ENCODE measurements at places on chromosomes 1 and 21.
A peak's percentile ranks its signal among the peaks of the same experiment; 100 is the strongest.

GRCh38 chr1:24825174-24825573 is 79.9 kb downstream of the CLIC4 start:
- DNase-seq: peak; percentile 35

GRCh38 chr1:245685111-245685810 is 530.5 kb downstream of the KIF26B start:
- DNase-seq: no peak

- no peak for DNase-seq
Observed at GRCh38 chr1:67710417-67710816, 25.4 kb downstream of the GADD45A start.

- DNase-seq: no peak
Observed at GRCh38 chr1:218464871-218465270, 119.7 kb downstream of the TGFB2 start.

DNA sequence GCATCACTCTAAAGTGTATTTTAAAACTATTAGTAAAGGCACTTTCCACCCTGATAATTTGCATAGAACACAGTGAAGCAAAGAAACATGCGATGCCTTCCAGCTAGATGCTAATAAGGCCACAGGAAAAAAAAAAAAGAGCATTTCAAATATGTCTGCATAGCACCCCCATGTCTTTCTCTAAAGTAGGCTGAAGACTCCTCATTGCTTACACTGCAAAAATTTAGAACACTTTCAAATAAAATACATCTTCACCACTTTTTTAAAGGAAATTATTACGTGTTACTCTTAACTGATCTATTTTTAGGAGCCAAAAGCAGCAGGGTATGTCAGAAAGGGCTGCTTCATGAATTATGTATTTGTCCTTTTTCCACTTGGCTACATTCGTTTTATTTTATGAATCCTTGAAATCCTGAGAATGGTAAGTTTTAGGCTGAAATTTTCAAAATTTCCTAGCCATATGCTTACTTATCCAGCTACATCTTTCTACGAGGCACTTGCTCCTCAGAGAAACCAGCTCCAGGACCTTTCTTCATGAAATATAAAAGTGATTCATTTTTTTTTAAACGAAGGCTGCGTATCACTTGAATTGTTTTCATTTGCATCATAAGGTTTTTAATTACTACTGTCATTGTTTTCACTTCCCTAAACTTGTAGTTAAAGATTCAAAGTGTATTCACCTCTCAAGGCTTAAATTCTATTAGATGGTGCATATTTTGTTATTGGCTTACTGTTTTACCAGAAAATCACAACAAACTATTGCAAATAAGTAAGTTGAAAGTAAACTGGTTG is 513.0 kb downstream of the PTPRC start:
- no peak for DNase-seq

DNA sequence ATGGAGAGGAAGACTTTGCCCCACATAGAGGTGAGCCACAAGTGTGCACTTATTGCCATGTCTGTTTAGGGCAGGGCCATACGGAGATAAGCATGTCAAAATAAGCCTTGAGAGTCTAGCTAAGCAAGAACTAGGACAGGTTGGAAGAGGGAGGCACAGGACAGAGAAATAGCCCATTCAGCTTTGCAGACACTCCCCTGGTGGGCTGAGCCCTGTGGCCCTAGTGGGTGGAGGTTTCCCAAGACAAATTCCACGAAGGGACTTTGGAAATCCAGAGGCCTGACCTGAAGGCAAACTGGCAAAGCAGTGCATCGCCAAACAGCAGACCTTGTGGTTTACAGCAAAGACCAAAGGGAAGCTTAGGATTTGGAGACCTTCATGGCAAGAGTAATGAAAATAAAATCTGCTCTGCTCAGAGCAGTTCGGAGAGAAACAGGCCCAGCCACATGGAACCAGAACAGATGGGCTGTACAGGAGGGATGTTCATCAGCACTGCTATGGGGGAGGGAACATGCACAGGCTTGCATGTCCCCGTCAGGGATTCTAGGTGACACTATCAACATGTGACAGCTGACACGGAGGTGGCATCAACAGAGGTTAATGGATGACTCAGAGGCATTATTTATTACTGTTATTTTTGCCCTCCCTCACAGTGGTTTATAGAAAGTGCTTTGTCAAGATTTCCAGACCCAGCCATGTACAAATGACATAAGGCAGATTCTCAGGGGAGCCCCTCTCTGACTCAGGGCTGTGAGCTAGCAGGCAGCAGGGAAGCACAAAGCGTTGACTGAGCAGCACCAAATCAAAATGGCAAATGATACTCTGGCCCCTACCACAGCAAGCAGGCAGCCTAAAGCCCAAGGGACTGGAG is 90.1 kb upstream of the IRF2BP2 start:
- peak; percentile 86 for DNase-seq

GRCh38 chr1:117895482-117896114 is 33.8 kb downstream of the GDAP2 start:
- DNase-seq: peak; percentile 69

DNA sequence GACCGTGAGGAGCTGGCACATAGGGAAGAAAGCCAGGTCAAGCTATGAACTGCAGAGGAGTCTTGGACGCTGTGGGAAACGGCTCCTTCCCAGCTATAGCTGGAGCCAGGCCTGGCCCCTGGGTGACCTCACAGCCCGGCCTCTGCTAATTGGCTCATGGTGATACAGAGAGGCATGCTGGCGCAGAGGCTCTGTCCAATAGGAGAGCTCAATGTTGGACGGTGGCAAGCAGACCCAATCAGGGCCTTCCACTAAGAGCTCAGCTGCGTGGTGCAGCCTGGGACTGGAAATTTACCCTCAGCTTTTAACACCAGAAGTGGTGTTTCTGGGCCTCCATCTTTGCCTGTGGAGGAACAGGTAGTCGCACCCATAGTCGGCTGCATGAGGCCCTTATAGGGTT is 64.4 kb upstream of the GRHL3 start:
- no peak for DNase-seq

- no peak for DNase-seq
Observed at GRCh38 chr1:214473387-214473786, 78.0 kb downstream of the PTPN14 start.

- no peak for DNase-seq
Observed at GRCh38 chr1:92070892-92071291, 4.3 kb downstream of the SETSIP start.

DNA sequence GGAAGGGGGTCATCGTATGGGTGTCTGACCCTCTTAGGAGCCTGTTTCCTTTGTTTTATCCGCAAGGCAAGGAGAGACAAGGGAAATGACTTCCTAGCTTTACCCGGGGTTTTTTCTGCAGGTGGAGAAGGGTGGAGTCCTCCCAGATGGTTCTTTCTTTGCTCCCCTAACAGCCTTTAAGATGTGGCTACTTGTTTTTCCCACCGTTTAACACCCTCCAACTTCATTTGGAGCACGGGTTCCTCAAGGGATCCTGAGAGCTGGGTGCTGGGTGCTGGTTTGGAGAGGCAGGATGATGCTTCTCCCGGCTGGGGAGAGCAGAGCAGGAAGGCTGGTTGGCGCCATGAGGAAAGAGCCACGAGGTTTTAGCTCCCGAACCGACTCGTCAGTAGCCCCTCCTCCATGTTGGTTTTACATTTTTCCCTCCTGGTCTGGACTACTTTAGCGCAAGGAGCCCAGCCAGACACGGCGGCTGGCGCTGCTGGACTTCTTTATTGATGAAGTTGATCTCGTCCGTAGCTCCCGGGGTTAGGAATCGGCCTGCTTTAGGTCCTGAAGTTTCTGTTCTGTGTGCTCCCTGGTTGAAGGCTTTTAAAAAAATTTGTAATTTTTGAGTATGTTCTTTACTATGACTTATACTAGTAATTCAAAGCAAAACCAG is 1.4 kb downstream of the UCK2 start:
- DNase-seq: peak; percentile 94

Measured in NCI-H69 (cell line).